ENCODE measurements at places on chromosomes 6 and 20.

DNA sequence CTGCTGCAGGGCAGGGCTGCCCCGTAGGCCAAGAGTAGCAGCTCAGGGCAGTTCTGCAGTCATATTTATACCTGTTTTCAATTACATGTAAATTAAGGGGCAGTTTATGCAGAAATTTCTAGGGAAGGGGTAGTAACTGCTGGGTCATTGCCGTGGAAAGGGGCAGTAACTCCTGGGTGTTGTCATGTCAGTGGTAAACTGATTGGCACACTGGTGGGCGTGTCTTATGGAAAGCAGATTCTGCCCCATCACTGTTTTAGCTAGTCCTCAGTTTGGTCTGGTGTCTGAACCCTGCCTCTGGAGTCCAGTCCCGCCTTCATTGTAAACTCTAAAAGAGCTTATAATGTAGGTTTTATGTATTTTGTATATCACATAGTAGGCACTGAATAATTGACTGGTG lies 22.1 kb downstream of the MAP3K4 start:
- no peak for DNase-seq

DNA sequence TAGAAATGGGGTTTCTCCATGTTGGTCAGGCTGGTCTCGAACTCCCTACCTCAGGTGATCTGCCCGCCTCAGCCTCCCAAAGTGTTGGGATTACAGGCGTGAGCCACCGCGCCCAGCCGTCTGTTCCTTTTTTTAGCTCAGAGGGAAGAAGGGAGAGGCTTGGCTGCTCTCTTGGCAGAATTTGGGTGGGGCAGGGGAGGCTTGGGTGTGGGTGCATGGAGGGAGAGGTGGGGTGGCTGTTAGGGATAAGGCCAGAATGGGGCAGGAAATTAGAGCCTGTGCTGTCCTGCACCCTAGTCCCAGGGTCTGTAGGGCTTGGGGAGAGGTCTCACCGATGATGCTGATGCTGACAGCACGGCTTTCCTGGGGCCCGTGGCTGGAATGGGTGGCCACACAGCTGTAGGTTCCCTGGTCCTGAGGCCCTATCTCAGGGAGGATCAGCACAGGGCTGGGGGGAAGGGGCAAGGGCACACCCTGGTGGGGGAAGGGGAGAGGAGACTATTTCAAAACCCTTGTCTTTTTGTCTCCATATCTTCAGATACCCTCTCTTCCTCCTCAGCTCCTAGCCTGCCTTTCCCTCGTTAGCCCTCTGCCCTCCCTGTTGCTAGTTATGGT lies 2.0 kb downstream of the AGER start:
- DNase-seq, result no peak

GRCh38 chr6:15194453-15194852 lies 51.4 kb upstream of the JARID2 start:
- DNase-seq, result no peak

GRCh38 chr20:54620611-54621010 lies 145.2 kb downstream of the DOK5 start:
- DNase-seq, result no peak

DNA sequence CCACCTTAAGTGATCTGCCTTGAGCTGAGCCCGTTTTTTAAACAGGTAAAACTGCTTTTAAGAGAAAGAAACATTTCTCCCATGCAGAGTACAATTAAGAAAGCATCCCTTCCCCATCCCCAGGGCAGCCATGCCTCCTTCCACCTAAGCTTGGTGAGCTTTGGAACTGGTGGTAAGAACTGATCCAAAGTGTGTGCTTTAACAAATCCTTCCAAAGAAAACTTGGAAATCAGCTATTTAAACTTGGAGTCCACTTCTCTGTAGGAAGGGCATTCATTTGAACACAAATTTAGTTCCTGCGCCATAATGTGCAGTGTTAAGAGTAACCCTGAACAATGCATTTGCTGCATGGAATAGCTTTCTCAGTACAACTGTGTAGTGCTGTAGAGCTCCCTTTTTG lies 17.0 kb downstream of the GMDS start:
- no peak for DNase-seq

DNA sequence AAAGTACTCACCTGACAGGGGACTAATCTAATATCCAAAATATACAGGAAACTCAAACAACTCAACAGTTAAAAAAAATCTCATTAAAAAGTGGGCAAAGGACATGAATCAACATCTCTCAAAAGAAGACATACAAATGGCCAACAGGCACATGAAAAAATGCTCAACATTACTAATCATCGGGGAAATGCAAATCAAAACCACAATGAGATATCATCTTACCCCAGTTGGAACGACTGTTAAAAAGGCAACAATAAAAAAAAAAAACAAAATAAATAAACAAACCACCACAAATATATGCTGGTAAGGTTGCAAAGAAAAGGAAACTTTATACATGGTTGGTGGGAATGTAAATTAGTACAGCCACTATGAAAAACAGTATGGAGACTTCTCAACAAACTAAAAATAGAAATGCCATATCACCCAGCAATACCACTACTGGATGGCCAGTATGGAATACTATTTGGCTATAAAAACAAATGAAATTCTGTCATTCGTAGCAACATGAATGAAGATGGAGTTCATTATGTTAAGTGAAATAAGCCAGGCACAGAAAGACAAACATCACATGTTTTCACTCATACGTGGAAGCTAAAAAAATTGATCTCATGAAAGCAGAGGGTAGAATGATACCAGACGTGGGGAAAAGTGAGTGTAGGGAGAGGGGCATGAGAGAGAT lies 6.6 kb downstream of the SIRPB2 start:
- no peak for DNase-seq

GRCh38 chr6:29537714-29538403 lies 21.7 kb downstream of the UBD start:
- DNase-seq, result no peak

DNA sequence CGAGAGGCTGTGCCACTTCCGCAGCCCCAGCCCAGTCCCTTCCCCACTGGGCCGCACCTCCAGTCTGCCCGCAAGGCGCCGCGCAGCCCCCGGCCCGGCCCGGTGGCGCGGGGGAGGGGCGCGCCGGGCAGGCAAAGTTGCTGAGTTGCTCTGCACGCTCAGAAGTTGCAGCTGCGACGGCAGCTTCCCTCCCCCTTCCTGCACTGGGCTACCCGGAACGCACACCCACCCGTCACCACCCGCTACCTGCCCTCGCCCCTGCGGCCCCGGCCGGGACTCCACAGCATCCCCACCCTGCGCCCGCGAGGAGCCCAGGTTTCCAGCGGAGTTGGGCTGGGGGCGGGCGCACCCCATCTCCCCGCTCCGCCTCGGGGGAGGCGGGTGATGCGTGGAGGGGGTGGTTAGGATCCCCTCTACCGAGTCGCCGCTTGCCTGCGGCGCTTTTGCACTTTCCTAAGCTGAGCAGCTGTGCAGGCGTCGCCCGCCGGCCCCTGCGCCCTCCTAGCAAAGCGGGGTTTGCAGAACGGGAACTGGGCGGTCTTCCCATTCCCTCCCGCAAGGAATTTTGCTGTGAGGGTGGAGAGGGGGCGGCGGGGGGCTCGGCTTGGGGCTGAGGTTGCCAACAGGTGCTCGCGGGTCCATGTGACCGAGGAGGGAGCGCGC lies 55.9 kb upstream of the RREB1 start:
- peak; percentile 49 for DNase-seq

DNA sequence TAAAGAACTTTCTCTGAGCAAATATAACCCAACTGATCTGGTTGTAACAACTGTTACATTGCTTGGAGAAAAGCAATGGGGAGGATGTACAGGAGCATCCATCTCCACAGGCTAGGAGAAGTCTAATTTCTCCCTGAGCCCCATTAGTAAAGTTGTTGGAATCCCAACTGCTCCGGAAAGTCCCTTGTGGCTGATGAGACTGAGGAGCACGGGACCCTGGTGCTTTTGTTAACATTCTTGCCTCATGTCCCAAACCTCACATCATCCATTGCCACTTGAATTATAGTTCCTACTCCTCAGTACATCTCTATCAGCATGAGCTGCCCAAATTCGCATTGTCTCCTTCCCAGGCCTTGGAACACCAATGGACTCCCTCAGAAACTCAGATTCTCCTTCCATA lies 260.6 kb upstream of the BMP2 start:
- no peak for DNase-seq

DNA sequence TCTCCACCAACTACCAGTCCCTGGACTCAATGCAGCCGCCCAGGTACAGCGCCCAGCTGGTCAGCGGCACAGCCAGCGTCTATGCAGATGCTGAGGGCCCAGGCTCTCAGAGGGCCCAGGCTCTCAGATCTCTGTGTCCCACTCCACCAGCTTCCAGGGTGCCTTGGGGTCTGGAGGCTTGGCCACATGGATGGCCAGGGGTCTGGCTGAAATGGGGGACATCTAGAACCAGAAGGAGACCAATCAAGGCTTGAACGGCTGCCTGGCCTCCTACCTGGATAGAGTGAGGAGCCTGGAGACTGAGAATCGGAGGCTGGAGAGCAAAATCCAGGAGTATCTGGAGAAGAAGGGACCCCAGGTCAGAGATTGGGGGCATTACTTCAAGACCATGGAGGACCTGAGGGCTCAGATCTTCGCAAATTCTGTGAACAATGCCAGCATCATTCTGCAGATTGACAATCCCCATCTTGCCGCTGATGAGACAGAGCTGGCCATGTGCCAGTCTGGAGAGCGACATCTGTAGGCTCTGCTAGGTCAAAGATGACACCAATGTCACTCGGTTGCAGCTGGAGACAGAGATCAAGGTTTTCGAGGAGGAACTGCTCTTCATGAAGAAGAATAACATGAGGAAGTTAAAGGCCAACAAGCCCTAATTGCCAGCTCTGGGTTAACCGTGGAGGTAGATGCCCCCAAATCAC lies 44.1 kb upstream of the GRM4 start:
- DNase-seq, result no peak

DNA sequence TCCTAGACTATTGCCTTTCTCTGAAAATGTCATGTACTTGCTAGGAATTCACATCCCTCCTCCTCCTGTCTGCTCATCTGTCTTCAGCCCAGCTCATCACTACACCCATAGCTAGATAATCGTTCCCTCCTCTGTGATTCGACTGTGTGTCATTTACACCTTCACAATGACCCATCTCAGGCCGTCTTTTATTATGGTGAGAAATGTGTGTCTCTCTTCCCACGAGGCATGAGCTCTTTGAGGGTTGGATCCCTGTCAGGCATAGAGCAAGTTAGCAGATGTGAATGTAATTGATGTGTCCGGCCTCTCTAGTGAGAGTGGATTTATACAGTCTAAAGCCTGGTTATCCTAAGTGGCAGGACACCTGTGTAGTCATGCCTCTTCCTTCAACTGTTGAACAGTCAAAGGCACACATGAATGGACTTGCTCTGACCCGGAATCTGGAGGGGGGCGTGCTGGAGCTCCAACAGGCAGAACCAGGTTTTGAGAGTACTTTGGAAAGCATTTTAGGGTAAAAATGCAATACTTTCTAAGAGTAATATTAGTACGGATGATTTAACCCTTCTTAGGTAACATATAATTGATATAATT lies 182.1 kb downstream of the UTRN start:
- no peak for DNase-seq

- DNase-seq, result no peak
Observed at GRCh38 chr6:16729744-16730143, 31.5 kb downstream of the ATXN1 start.

DNA sequence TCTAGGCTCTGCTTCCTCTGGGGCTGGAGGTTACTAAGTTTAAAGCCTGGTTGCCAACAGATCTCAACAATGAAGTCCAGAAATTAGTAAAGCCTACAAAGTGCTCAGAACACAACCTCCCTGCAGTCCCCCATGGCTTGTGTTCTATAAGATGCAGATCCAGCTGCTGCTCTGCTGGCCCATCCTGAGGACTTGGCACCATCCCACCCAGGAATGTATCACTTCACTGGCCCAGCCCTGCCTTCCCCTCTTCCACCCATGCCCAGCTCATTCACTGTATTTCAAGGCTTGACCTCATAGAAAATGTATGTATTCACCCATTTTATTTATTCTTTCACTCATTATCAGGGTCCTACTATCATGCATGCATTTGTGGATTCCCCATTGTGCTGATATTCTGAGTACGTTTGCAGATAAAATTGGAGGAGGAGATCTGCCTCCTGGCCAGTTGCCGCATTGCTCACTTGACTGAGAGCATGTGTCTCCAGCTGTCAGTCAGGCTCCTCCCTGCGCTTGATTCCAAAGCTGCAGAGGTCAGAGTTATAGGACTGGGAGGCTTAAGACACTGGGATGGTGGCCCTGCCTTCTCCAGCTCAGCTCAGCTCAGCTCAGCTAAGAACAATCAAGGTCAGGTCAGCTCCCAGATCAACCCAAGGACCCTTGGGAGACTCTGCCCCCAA lies 104.8 kb downstream of the MAFB start:
- no peak for DNase-seq

DNA sequence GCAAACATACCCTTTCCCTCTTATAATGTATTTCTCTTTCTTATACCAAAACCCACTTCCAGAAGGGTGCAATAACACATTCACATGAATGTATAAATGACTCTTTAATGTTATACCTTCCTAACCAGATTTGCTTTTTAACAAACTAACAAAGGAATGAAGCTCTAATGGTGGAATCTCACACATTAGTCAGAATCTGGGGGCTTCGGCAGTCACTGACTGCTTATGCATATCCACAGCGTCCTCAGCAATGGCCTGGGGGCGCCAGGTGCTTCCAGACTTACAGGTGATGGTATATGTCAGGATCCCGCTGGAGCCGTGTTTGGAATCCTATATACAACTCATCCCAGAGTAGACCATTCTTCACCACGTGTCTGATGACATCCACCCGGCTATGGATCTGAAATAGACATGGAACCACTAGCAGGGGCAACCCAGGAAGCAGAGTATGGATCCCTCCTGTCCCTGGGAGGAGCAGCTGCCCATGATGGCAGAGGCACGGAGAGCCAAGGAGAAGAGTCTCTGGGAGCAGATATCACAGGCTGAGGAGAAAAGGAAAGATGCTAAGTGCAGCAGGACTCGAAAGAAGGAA lies 150.8 kb upstream of the RIPOR2 start:
- no peak for DNase-seq

DNA sequence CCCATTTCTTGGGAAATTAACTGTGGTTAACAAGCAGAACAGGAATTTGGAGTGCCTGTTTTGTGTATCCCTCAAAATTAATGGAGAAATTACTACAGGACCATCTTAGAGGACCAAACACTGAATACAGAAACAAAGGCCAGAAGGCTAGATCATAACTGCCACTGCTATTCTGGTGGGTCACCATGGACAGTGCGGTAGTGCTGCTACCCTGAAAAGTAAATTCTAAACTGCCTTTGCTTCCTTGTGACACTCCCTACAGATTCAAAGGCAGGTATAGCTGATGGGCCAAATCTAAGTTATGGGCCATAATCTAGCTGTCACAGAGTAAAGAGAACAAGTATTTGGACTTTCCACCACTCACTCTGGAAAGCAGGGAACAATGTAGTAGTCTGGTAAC lies 575.8 kb upstream of the ADGRB3 start:
- no peak for DNase-seq

DNA sequence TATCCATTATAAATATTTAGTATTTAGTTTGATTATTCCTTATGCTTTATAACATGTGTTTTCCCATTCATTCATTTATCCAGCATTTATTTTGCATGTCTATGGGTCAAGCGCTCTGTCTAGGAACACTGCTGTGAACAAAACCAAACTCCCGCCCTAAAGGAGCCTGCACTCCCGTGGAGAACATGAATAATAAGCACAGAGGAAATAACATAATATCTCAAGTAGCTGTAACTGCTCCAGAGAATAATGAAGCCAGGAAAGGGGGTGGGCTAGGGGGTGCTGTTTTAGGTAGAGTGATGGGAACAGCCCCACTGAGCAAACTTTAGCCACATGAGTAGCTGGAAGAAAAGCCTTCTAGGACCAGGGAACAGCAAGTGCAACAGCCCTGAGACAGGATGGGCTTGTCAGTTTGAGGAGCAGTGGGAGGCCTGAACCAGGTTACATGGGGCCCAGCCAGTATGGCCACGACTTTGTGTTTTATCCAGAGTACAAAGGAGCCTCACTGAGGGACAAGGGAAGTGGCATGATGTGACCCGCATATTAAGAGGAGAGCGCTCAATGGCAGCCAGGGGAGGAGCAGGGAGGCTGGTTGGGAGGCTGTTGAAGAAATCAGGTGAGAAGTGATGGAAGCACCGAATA lies 24.4 kb upstream of the PRND start:
- no peak for DNase-seq
